ENCODE measurements at places on chromosomes 1 and 21. TPM values are rescaled to one million over a fixed set of nuclear protein-coding genes. Genes with fewer than 3 reads are reported as not detected.

FNDC10 gene
- total RNA-seq: 24.9 TPM

RIPPLY3 gene
- not detected for total RNA-seq

TCHH gene
- 18.6 TPM for total RNA-seq

CRNN gene
- total RNA-seq: 0.72 TPM

GJB5 gene
- 45.8 TPM for total RNA-seq

GRCh38 chr21:37561941-37562919, 195.7 kb downstream of the DYRK1A start:
- H3K27ac ChIP-seq: no peak overlapping the region
- H3K36me3 ChIP-seq: no peaks in the 10 kb centered on the region
- peaks cover 23% of the 10 kb centered on the region for H3K4me1 ChIP-seq
- no peak for DNase-seq
- H3K27me3 ChIP-seq: no peaks in the 10 kb centered on the region

DNA sequence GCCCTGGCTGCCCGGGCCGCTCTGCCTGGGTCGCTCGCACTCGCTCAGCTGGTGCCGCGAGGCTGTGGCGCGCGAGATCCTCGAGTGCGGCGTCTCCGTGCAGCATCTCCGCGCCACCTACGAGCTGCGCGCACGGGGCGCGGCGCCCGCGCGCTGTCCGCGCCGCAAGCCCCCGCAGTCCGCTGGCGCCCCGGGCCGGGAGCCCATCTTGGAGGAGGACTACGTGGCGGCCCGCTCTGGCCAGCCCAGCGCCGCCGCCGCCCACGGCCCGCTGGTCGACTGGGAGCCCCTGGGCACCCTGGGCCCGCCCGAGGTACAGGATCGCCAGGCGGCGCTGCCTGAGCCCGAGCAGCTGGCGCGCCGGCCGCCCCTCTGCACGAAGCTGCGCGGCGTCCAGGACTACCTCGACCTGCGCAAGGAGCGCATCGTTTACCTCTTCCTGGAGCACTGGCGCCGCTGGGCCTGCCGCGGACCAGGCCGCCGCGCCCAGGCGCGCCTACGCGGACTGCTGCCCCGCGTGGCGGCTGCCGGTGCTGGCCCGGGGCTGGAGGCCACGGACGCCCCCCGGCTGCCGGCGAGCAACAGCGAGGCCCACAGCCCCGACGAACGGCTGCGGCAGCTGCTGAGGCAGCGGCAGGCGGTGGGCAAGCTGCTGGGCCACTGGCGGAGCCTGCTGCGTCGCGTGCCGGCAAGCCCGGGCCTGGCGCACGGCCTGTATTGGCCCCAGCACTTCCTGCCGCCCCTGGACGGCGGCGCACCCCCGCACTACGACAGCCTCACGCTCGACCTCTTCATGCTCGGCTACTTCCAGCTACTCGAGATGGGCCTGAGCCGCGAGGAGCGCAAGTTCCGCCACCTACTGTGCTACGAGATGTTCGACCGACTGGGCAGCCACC, 10.9 kb downstream of the TNFRSF25 start:
- H3K4me1 ChIP-seq: peaks cover 26% of the 10 kb centered on the region
- no peak overlapping the region for H3K27ac ChIP-seq
- DNase-seq: no peak
- peak overlapping the region; percentile 26 for H3K4me3 ChIP-seq
- H3K27me3 ChIP-seq: peaks cover 73% of the 10 kb centered on the region
- no peaks in the 10 kb centered on the region for H3K36me3 ChIP-seq

- peaks cover 3% of the 10 kb centered on the region for H3K4me1 ChIP-seq
- DNase-seq: no peak
- no peak overlapping the region for H3K27ac ChIP-seq
- no peaks in the 10 kb centered on the region for H3K27me3 ChIP-seq
- peaks cover 41% of the 10 kb centered on the region for H3K36me3 ChIP-seq
These were observed 2.1 kb downstream of the TEX38 start for GRCh38 chr1:46673749-46674182.

DNA sequence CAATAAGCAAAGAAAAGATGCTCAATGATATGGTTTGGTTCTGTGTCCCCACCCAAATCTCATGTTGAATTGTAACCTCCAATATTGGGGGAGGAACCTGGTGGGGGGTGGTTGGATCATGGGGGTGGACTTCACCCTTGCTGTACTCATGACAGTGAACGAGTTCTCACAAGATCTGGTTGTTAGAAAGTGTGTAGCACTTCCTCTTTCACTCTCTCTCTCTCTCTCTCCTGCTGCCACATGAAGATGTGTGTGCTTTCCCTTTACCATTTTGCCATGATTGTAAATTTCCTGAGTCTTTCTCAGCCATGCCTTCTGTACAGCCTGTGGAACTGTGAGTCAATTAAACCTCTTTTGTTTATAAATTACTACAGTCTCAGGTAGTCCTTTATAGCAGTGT, 248.4 kb downstream of the HHIPL2 start:
- no peak overlapping the region for H3K4me3 ChIP-seq
- DNase-seq: no peak
- no peaks in the 10 kb centered on the region for H3K27me3 ChIP-seq
- H3K36me3 ChIP-seq: no peaks in the 10 kb centered on the region

- no peaks in the 10 kb centered on the region for H3K27me3 ChIP-seq
- H3K27ac ChIP-seq: no peak overlapping the region
- H3K4me1 ChIP-seq: peaks cover 16% of the 10 kb centered on the region
- H3K4me3 ChIP-seq: no peak overlapping the region
These were observed 3.3 kb upstream of the TOMM20 start for GRCh38 chr1:235131961-235132360.

DNA sequence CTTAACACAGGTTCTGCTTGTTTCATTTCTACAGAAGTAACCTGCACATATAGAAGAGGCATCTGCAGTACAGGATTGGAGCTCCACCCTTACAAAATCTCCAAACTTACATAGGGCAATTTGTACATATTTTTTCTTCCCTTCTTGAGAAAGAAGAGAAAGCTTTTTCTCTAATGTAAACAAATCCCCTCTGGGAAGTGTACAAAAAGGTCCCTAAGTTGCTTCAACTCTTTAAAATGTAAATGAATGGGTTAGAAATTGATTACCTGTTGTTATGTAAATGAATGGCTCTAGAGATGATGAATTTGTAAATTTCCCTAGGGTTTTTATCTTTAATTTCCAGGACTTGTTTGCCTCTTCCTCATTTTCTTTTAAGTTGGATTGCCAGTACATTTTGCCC, 1183.7 kb downstream of the MRPL39 start:
- H3K27me3 ChIP-seq: no peaks in the 10 kb centered on the region
- DNase-seq: no peak
- H3K36me3 ChIP-seq: no peaks in the 10 kb centered on the region
- H3K27ac ChIP-seq: no peak overlapping the region
- no peak overlapping the region for H3K4me3 ChIP-seq
- no peaks in the 10 kb centered on the region for H3K4me1 ChIP-seq
